Spleen (tissue), 13 donors: ENCODE measurements at places on chromosomes 4 and X.

DNA sequence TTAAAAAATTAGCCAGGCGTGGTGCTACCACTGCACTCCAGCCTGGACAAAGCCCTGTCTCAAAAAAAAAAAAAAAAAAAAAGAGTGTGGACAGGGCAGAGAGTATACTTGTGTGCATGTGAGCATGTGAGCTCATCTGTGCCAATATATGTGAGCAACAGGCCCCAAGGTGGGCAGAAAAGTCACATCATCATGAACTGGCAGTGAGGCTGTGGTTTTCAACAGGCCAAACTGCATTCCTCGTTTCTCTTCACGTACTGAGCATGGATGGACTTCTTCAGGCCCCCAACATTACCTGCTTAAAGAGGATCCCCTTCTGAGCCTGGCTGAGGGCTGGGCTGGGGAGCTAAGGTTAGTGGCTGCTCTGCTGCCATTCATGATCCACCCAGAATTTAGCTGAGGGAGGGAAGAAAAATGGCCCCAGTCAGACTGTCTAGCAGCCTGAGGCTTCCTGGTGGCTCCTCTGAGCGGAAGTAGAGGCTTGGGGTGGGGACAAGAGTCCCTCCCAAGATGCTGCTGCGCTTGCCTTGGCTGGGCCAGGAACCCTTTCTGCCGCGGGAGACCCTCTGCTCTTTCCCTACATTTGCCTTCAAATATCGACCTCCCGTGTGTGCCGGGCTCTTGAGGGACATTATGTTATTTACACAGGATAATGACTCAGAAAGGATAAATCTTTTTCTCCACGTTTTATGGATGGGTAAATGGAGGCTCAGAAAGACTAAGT is 55.0 kb downstream of the DIPK2B start:
- H3K27me3 ChIP-seq: no peaks in the 10 kb centered on the region
- H3K36me3 ChIP-seq: no peaks in the 10 kb centered on the region
- no peak for DNase-seq

GRCh38 chrX:10496345-10496965 is 123.9 kb downstream of the MID1 start:
- no peaks in the 10 kb centered on the region for H3K36me3 ChIP-seq
- no peak overlapping the region for H3K4me3 ChIP-seq
- no peak for DNase-seq
- H3K27ac ChIP-seq: no peak overlapping the region
- no peaks in the 10 kb centered on the region for H3K4me1 ChIP-seq

GRCh38 chr4:94798808-94799207 is 41.1 kb downstream of the BMPR1B start:
- no peak overlapping the region for H3K4me3 ChIP-seq
- no peak overlapping the region for H3K27ac ChIP-seq
- H3K36me3 ChIP-seq: no peaks in the 10 kb centered on the region
- no peaks in the 10 kb centered on the region for H3K4me1 ChIP-seq

GRCh38 chr4:22414833-22415232 is 101.0 kb downstream of the ADGRA3 start:
- no peak overlapping the region for H3K4me3 ChIP-seq
- no peak for DNase-seq
- no peaks in the 10 kb centered on the region for H3K36me3 ChIP-seq
- no peak overlapping the region for H3K27ac ChIP-seq
- H3K4me1 ChIP-seq: no peaks in the 10 kb centered on the region

DNA sequence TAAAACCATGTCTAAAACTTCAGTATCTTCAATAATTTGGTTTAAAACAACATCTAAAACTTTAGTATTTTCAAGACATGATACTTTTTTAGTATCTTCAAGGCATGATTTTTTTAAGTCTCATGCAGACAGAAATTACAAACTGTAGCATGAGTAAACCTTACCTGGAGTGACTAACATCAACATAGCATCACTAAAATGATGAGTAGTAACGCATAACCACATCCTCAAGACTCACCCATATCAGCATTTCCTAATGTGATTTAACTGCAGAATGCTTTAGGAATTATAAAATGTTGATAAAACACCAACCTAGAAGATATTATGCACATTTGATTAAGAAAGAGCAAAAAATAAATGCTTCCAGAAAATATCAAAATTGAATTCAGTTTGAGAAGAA is 19.7 kb upstream of the EDNRA start:
- H3K4me1 ChIP-seq: no peaks in the 10 kb centered on the region
- no peak for DNase-seq
- no peaks in the 10 kb centered on the region for H3K27me3 ChIP-seq
- H3K36me3 ChIP-seq: no peaks in the 10 kb centered on the region
- no peak overlapping the region for H3K4me3 ChIP-seq

- no peaks in the 10 kb centered on the region for H3K27me3 ChIP-seq
- DNase-seq: peak; percentile 93
- peak overlapping the region; percentile 81 for H3K27ac ChIP-seq
- H3K4me1 ChIP-seq: peaks cover 12% of the 10 kb centered on the region
- peak overlapping the region; percentile 61 for H3K4me3 ChIP-seq
Measured at GRCh38 chrX:275967-276580, 5.1 kb upstream of the PLCXD1 start.
